DMS79 (cell line): ENCODE measurements at places on chromosomes 5 and 9.

- no peak for DNase-seq
Measured at GRCh38 chr5:10372726-10373709, 19.5 kb downstream of the MARCHF6 start.

DNA sequence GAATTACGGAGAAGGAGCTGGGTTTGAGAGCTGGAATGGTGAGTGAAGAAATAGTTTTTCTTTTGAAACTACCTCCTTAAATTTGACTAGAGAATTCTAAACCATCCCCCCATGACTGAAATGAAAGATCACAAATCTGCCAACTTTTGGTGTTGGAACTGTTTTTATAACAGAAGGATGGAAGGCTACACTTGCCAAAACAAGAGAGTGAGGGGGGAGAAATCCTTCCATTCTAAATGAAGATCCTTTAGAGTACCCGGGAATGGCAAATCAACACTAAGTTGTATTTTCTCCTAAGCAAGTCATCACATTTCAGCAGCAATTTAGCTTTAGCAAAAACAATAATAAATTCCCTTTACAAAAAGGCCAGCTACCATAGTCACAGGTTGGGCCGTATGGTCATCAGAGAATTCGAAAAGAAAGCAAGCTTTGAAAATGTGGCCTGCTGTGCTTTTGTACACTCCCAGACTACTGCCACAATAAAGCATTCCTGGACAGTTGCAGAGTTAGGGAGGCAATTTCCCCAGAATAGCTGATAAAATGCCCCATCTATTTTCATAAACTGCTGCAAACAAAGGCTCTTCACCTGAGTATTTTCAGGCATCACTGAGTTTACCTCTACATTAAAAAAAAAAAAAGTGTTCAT, 25.0 kb upstream of the FREM1 start:
- peak; percentile 50 for DNase-seq

DNA sequence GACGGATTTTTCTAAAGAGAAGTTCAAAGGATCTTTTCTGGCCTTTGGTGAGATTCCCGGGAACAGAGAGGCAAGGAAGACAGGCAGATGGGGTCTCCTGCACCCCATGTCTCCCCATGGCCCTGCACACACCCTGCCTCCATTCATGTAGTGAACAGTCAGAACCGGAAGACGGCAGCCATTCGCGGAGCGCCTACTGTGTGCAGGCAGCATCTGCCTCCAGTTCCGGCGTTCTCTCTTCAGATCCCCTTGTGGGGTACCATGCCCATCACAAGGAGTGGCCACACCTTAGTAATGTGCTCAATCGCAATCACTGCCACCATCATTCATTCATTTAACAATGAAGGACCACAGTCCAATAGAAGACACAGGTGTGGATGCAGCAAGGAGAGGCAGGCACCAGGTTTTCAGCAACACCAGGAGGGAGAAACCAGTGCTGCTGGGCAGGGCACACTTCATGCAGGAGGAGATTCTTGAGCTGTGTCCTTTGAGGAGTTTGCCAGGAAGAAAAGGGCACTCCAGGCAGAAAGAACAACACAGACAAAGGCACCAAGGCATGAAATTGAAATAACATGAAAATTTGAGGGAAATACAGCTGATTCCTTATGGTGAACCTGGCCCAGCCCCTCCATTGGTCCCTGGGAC, 171.5 kb upstream of the PHYKPL start:
- no peak for DNase-seq

DNA sequence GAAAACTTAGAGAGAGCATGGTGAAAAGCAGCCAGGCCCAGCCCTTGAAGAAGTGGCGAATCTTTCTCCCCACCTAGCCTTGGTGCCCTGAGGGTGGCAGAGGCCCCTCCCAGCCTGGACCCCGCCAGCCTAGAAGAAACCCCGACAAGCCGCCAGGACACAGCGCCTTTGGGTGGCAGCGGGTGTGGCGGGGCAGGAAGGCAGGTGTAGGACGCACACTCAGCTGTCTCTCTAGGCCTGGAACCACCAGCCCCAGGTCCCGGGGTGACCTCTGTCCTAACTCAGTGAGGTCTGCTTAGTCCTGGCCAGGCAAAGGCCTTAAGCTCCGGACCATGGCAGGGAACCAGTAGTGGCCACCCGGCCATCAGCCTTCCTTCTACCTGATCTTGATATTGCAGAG, 178.3 kb downstream of the BARX1 start:
- DNase-seq = no peak

DNA sequence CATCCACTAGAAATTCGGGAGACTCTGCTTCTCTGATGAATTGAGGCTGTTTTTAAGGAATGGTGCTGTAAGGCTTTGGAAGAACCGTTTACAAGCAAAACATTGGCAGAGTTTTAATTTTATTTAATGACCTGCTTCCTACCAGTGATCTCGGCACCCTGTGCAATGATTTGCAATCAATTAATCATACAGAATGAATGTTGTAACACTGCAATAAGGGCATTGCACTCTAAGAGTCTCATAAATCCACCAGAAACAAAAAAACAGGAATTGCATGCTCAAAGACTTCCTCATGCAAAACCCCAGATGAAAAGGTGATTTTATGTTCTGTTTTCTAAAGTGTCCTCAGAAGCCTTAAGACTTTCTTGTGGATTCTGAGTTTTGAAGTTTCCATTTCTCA, 295.7 kb downstream of the ARHGEF28 start:
- DNase-seq = no peak

DNA sequence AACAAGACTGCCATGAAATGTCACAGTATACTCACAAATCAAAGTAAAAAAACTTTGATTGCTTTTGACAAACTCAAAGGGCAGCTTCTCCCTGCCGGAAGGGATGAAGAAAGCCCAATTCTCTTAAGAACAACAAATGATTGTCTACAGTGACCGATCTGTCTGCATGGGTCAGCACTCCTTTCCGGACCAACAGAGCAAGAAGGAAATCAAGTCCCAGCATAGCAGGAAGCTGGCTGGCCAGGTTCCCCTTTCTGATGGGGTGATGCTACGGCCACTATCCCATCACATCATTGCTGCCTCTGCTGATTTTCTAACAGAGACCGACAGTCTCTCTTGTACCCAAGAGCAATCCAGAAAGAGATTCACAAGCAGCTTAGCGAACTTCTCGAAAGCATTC, 692 bp downstream of the C1QTNF3 start:
- no peak for DNase-seq

- no peak for DNase-seq
Measured at GRCh38 chr9:26426551-26427131, 466.0 kb downstream of the CAAP1 start.

GRCh38 chr9:116420993-116421538, 266.0 kb upstream of the TRIM32 start:
- DNase-seq = no peak

DNA sequence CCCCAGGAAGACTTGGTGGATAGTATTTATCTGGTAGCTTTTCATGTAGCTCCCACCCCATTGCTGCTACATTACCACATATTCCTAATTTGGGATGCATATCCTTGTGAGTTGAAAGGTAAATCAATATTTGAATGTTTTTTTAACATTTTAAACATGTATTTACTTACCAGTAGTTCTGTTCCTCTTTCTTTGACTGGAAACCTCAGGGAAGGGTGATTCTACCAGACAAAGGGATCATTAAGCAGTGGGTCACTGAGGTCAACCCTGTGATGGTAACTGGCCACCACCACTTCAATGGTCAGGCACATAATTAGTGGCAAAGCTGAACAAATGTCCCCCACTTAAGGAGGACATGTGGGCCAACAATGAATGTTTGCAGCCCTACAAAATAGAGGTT, 27.2 kb upstream of the KLF9 start:
- DNase-seq = no peak

GRCh38 chr9:14212077-14212476, 101.9 kb downstream of the NFIB start:
- DNase-seq = no peak

- no peak for DNase-seq
Measured at GRCh38 chr5:36058776-36059175, 7.9 kb downstream of the UGT3A2 start.

GRCh38 chr5:158235159-158235547, 376.2 kb upstream of the CLINT1 start:
- no peak for DNase-seq

DNA sequence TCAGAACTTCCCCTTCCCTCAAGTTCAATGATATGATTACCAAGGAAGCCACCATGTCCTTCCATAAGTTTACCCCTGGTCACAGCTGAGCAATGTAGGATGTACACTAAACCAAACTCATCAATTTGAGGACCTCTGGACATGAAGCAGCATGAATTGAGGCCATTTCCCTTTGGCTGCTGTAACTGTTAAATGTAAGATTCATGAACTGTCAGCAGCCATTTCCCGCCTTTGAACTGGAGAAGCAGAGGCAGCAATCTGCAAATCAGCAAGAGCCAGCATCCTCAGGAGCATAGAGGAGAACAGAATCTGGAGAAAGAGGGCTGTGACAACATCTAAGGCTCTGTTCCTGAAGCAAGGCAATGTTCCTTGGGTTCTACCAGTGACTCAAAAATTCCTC, 104.3 kb upstream of the PTGER4 start:
- DNase-seq = no peak

GRCh38 chr5:109324351-109324750, 85.4 kb downstream of the PJA2 start:
- DNase-seq = no peak

- no peak for DNase-seq
Measured at GRCh38 chr5:77076961-77077828, 9.9 kb downstream of the ZBED3 start.

DNA sequence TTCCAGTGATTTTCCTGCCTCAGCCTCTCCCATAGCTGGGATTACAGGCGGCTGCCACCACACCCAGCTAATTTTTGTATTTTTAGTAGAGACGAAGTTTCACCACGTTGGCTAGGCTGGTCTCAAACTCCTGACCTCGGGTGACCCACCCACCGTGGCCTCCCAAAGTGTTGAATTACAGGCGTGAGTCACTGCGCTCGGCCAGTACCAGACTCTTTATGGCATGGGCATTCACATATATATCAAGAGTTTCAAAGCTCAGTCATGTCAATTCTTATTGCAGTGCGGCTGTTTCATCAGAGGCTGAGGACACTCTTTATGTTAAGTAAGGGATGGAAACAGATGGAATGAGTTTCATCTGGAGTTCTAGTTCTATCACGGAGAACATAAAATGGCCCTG, 315.2 kb upstream of the CDH6 start:
- no peak for DNase-seq

DNA sequence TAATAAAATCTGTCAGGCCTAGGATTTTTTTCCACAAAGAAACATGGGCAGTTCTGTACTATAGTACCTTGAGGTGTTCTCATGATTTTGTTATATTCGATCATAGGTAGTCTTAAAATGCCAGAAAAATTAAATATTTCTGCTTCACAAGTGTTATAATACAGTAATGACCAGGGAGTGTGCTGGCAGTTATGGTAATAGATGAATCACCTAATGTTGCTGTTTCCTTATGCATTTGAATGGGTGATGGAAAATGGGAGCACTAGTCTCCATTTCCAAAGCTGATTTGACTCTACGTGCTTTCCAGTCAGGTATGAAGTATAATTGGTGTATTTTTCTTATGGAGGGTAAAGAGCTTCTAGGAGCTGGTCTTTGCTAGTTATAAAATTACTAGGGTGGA, 23.8 kb downstream of the OGN start:
- DNase-seq = no peak

DNA sequence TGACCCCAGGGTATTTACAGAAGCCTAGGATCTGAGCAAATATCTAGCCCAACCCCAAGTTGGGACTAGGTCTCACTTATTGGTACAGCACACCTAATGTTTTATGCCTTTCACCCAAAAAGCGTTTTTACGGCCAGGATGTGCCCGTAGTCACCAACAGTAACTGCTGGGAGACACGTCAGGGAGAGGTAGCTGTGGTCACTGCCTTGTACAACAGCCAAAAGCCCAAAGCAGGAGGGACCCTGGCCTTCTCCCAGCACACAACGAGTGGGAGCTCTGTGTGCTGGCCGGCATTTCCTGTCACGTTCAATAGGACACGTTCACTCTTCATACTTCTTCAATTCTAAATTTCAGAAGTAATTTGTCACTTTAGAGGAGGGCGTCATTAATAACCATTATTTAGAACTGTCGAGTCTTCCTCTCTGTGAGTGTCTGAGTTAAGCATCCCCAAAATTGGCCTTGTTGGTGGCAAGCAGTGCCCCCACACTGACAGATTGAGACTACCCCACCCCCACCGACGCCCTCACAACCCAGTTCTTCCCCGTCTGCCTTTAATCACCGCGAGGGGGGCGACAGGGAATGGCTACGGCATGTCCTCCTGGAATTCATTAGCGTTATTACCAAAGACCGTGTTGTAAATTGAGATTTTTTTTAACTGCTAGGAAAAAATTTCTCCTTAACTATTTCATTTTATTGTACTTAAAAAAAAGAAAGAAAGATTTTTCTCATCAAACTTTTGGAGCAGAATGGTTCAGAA, 80.7 kb downstream of the MVB12B start:
- DNase-seq = no peak

DNA sequence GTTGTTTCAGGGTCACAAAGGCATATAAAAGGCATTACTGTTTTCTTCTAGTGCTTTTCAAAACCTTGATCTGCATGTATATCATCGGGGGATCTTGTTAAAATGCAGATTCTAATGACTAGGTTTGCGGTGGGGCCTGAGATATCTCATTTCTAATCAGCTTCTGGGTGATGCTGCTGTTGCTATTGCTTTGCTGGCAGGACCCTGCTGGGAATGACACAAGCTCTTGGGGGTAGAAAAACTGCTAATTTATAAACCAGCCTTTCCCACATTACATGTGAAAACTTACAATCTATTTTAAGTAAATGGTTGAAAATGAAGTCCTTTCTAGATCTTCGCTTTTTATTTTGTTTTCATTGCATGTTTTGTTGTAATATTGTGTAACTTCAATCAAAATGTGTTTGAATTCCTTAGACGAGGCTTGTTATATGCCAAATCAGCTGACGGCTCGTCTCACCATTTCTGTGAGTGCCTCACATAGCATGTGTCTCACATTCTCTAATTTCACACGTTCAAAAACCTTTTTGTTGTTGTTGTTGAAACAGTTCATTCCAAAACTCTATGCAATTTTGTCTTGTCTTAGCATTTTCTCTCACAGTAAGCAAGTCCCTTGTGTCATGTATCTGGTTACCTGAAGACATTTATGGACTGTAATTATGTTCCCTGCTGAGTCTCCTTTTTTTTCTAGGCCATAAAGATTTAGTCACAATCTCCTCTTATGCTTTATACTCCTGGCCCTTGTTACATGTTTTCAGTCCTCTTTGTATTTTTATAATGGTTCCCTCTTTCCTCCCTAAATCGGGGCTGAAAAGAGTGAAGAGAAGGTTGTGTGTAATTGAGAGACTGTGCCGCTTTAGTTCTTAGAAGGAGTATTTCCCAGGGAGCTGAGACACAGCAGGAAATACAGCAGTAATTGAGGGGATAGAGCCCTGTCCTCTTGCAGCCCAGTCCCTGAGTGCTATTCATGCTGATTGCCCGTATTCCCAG, 521.0 kb upstream of the SEMA6A start:
- DNase-seq = no peak

DNA sequence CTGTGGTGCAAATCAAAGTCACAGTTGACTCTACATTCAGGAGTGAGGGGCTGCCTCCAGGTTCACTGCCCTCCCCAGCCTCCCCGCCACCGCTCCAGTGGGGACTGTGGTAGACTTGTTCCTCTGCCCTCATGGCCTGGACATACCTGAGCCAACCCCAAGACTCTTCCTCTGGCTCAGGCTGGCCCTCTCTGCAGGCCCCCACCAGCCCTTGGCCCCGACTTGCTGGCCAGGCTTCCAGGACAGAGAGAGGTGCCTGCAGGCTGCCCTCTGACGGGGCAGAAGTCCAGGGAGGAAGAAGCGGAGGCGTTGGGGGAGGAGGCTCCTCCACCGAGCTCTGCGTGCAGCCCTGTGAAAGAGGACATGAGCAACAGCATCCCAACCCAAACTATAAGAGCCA, 2.8 kb upstream of the SARDH start:
- DNase-seq = no peak

- DNase-seq = no peak
Measured at GRCh38 chr5:109688630-109688969, 1.1 kb upstream of the MAN2A1 start.
